ENCODE measurements at places on chromosomes 1 and 21.

DNA sequence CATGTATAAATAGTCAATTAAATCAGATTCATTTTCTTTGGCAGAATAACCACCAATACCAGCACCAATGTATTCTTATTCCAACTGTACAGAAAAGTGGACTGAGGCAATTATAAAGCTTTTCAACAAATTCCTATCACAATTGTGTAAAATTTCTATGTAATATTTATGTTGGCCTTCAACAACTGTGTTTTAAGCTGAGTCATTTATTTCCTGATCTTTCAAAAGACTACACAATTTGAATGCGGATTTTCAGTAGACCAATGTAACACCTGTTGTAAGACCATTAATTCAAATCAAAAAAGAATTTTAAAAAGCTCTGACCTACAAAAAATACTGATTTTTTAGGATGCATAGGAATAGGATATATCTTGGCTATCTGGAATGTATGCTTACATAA is 25.5 kb downstream of the GPATCH2 start:
- DNase-seq, result no peak

DNA sequence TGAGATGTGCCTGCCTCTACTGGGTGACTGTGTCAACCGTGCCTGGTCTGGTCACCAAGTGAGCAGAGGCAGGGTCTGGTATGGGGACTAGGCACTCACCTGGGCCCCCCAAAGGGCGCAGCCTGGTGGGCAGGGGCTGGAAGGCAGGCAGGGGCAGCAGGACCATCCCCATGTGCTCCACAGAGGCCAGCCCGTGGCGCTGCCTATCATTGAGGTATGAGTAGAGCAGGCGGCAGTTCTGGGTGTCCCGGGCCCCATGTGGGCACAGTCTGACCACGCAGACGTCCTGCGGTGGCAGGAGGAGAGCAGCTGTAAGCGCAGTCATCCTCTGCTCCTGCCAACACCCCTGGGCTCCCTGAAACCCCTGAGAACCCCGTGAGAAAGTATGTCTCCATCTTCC is 23.7 kb downstream of the SPOCD1 start:
- no peak for DNase-seq

DNA sequence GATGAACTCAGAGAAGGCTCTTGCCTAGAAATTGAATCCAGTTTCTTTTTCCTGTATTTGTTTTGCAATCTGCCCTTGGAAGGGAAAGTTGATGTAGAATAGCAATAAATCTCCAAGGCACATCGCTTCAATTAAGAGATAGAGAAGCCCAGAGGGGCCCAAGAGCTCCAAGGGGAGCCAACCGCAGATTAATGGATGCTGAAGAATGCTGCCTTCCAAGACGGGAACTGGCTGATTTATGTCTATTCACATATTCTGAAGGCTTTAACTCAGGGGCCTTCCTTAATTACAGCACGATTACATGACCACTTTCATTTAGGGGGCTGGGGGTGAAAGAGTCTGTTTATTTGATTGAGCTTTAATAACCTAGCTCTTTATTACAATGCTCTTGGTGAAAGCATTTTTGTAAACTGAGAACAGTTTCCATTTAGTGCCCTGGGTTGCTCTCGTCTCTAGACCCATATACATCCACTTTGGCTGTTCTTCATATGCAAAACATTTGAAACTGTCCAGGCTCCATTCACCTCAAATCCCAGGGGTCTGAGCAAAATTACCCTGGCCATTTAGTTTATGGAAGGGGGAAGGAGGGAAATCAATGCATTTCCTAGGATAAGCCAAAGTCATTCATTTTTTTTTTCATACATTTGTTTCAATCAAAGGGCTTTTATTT is 87.4 kb upstream of the CLDN14 start:
- DNase-seq, result no peak

DNA sequence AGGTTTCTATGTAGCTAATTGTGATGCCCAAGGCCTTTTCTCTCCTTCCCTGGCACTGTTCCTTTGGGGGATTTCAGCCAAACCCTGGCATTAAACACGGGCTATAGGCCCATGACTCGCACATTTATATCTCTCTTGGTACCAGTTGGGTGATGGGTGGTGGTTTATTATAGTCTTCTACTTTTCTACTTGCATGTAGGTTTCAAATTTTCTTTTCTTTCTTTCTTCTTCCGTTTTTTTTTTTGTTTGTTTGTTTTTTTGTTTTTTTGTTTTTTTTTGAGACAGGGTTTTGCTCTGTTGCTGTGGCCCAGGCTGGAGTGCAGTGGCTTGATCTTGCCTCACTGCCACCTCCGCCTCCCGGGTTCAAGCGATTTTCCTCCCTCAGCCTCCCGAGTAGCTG is 1.1 kb downstream of the IL10RB start:
- no peak for DNase-seq
